ENCODE measurements at places on chromosomes 1 and 21.
A peak's percentile ranks its signal among the peaks of the same experiment; 100 is the strongest.

GRCh38 chr1:8055973-8056372 lies 29.9 kb upstream of the ERRFI1 start:
- DNase-seq: no peak

DNA sequence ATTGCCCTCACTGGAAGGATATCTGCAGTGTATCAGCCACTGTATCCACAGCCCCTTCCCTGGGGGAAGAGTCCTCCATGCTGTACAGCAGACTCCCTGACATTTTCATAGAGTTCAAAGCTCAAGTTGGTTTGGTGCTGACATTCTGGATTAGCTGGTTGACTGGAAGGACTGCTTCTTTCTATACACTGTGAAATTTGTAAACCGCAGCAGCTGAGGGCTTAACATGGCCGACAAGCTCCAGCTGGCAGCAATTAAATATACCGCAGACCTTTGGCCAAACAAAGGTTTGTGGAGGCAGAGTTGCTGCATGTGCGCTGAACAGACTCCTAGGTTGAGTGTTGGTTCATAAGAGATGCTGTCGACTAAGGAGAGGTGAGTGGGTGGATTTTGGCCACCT lies 126.4 kb downstream of the DHRS3 start:
- DNase-seq: no peak

- DNase-seq: peak; percentile 13
Observed at GRCh38 chr1:97919585-97920261, 1.1 kb downstream of the DPYD start.

DNA sequence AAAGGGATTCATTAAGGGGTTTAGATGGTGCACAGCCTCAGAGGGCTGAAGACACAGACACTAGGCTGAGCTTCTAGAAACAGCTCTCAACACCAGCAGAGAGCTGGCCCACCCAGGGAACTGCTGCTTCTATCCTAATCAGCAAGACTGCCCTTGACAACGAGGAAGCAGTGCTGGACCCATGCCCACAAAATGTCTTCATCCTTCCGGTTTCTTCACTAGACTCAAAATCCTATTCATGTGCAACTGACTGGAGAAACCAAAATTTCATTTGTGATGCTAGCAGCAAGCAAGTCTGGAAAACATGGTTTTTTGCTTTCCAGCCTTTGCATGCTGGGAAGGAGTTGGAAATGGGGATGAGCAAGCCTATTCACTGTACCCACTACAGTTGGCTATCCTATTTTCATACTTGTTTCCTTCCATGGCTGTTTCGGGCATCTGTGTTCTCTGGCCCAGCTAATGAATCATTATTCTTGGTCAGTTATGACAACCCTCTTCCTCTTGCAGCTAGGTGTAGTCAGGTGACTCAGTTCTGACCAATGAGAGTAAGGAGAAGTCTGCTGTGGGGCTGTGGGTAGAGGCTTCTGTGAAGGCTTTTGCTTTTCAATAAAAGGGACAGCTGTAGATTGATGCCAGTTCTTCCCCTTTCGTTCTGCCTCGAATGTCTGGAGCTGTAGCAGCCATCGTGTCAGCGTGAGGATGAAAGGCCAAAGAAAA lies 14.6 kb upstream of the TMEM61 start:
- peak; percentile 94 for DNase-seq

- no peak for DNase-seq
Observed at GRCh38 chr21:31370281-31370892, 26.3 kb upstream of the TIAM1 start.

GRCh38 chr1:214658785-214659184 lies 55.8 kb downstream of the CENPF start:
- DNase-seq: no peak

DNA sequence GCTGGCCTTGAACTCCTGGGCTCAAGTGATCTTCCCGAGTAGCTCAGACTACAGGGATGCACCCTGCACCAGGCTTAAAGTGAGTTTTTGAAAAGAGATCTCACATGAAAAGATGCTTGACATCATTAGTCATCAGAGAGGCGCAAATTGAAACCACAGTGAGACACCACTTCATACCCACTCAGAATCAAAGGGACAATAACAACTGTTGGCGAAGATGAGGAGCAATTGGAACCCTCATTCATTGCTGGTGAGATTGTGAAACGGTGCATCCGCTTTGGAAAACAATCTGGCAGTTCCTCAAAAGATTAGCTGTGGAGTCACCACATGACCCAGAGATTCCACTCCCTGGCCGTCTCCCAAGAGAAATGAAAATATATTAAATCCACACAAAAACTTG lies 122.3 kb downstream of the PGBD5 start:
- peak; percentile 46 for DNase-seq

GRCh38 chr1:16244650-16245285 lies 7.8 kb upstream of the CPLANE2 start:
- no peak for DNase-seq

DNA sequence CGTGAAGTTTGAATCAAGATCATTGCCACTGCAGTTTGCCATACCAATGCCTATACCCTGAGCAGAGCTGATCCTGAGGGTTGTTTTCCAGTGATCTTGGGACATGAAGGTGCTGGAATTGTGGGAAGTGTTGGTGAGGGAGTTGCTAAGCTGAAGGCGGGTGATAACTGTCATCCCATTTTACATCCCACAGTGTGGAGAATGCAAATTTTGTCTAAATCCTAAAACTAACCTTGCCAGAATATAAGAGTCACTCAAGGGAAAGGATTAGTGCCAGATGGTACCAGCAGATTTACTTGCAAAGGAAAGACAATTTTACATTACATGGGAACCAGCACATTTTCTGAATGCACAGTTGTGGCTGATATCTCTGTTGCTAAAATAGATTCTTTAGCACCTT lies 78.6 kb downstream of the FMN2 start:
- DNase-seq: no peak

GRCh38 chr1:36172017-36172747 lies 16.2 kb downstream of the MAP7D1 start:
- DNase-seq: no peak

DNA sequence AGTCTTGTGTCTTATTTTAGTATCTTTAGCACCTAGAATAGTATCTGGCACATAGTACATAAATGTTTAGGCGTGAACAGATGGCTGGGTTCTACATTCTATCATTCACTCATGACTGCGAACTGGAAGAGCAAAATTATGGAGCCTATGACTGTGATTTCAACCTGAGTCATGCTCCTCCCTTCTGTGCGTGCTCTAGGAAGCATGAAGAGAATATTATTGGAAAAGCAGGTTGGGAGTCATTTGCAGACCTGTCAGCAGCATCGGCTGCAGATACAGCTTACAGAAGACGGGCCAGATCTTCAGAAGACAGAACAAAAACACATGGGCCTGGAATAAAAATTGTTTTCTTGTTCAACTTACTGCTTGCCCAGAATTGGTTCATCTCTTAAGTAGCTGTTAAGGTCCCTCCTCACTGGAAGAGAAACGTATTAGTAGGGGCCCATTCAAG lies 344.0 kb upstream of the USP24 start:
- DNase-seq: no peak
